ENCODE measurements at places on chromosomes 2 and 18.

DNA sequence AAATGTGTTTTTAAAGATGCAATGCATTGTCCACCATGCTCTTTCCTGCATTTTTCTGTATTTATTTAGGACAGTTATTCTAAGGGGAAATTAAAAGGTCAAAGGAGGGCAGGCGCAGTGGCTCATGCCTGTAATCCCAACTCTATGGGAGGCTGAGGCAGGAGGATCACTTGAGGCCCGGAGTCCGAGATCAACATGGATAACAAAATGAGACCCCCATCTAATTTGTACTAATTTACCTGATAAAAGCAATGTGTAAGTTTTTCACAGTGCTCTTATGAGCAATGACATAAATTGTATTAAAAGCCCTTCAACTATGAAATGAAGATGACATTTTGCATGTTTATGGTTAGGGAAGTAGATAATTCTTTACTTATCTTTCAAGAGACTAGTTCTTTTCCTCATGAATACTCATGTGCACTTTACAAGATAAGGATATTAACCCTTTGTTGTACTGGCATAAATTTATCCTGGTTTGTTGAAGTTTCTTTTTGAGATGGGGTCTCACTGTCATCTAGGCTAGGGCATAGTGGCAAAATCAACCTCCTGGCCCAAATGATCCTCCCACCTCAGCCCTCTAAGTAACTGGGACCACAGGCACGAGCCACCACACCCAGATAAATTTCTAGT is 9.7 kb downstream of the HSBP1L1 start:
- no peak for DNase-seq

DNA sequence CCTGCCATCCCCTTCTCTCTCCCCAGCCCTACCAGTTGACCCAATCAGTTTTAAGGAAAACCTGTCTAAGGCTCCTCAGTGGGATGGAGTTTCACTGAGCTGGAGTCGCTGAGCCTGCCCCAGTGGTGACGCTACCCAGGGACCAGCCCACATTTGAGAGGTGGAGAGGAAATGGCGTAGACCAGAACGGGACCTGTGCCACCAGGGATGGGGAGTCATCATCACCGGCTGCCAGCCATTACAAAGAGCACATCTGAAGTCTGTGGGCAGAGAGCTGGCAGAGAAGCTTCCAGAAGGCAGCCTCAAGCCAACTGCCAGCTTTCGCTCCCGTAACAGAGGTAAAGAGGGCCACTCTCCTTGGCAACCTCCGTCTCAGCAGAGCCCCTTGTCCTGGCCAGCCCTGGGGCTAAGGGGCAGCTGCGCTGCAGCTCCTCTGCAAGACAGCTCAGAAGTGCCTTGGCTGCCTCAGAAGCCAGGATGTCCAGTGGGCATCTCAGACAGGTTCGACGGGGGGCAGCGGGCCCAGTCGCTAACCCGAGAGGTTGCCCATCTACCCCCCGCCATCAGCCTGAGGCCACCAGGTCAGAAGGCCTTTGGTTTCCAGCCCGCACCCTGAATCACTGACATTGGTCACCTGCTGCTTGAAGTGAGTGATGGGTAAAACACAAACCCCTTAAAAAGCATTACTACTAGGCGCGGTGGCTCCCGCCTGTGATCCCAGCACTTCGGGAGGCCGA is 15.4 kb downstream of the SDC1 start:
- no peak for DNase-seq

DNA sequence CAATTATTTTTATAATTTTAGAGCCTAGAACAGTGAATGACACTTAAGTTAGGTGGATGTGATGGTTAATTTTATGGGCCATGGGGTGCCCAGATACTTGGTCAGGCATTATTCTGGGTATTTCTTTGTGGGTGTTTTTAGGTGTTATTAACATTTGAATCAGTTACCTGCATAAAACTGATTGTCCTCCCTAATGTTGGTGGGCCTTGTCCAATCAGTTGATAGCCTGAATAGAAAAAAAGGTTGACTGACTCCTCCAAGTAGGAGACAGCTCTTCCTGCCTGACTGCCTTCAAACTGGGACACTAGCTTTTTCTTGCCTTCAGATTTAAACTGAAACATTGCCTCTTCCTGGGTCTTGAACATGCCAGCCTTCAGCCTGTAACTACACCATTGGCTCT is 312.9 kb upstream of the FIGN start:
- DNase-seq: no peak

DNA sequence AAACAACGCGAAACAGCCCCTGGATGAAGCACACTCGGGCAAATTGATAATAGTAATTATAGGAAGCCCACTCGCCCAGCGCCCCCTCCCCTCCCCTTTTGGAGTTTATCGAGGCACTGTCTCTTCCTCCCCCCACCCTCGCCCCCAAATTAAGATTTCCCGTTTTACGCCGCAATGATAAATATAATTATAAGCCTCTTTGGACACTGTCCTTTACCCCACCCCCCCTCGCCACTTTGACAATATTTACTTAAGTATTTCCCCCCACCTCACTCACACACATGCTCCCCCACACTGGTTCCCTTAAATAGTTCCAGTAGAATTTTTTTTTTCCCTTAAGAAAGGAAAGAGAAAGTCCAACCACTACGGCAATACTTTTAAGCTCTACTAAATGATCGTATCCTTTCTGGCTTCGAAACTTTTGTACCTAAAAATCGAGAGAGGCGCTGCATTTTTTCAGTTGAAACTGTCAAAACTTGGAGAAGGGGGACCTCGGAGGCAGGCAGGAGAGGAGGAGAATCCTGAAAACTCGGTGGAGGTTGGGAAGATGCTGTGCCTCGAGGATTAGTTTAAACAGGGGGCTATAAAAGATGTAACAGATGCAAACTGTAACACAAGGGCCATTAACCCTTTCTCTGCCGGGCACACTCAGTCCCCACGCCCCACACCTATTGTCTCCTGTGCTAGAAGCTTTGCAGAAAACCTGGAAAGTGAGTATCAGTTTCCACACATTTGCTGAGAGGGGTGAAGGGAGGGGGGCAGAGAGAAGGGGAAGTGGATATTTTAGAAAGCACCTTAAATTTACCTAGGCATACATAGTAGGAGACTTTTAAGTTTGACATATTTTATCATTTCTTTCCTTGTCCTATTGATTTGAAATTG is 1.8 kb downstream of the ZEB2 start:
- no peak for DNase-seq

GRCh38 chr2:120176526-120176925 is 46.7 kb downstream of the TMEM185B start:
- no peak for DNase-seq

DNA sequence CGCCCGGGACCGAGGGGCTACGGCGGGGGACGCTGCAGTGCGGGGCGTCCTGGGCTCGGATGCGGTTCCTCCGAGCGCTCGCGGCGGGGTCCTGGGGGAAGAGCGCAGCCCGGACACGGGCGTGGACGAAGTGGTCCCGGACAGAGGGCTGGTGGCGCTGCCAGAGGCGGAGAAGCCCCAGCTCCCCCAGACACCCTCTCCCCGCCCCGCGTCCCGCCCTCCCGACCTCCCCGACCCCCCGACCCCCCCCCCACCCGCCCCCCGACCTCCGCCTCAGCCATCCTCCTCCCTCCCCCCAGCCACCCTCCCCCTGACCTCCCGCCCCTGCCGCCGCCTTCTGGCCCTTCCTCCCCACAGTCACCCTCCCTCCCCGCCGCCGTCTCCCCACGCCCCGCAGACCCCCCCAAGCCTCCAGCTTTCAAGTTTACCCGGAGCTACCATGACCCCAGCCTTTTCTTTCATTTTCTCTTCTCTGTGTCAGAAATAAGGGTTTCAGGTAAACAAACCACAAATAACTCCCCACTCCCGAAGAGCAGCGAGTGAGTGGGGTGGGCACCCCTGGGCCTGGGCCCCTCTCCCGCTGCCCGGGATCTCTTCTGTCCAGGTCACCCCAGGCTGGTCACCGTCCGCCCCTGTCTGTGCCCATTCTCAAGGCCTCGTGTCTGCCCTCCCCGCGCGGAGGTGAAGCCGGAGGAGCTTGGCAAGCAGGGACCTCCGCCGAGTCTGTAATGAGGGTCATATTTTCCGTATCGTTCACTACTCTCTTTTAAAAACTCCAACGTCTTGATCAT is 5.1 kb downstream of the NFATC1 start:
- peak; percentile 50 for DNase-seq

GRCh38 chr2:137675584-137676327 is 288.5 kb upstream of the HNMT start:
- no peak for DNase-seq

- no peak for DNase-seq
Observed at GRCh38 chr2:18545384-18545783, 15.1 kb downstream of the RDH14 start.

- no peak for DNase-seq
Observed at GRCh38 chr18:46265196-46266156, 161.3 kb downstream of the HAUS1 start.

DNA sequence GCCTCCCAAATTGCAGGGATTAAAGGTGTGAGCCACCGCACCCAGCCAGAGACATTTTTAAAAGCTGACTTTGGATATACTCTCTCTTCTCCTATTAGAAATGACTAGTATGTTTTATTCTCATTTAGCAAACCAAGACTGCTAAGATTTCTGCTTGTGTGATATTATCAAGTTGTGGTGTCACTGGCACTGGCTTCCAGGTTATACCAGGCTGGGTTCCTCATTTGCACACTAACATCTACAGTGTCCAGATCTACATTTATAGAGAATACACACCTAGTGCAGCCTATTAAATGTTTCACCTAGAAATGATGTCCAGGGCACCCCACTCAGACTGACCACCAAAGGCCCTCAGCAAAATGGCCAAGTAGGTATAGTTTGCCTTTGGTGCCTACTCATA is 265.3 kb upstream of the STON1 start:
- DNase-seq: no peak

GRCh38 chr2:182970486-182970885 is 67.8 kb downstream of the NCKAP1 start:
- no peak for DNase-seq

GRCh38 chr2:238945433-238946150 is 97.7 kb downstream of the TWIST2 start:
- no peak for DNase-seq

DNA sequence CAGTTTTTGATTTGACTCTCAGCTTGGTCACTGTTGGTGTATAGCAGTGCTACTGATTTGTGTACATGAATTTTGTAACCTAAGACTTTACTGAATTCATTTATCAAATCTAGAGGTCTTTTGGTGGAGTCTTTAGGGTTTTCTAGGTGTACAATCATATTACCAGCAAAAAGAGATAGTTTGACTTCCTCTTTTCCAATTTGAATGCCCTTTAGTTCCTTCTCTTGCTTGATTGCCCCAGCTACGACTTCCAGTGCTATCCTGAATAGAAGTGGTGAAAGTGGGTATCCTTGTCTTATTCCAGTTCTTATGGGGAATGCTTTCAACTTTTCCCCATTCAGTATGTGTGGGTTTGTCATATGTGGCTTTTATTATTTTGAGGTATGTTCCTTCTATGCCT is 312.9 kb upstream of the REV1 start:
- DNase-seq: no peak

DNA sequence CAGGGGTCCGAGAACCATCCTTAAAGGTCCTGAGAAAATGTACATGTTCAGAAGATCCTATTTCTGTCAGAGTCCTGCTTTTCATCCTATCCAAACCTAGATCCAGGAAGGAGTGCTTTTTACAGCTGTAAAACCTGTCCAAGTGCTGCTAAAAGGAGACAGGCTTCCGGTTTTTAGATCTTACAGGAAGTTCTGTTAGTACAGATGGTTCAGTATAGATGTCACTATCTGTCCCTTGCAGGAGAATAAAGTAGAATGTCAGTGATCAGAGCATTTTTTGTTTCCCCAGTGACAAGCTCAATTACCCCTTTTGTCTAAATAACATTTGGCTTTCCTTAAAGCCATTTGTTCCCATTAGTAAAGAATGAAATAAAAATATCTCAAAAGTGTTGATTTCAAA is 98.3 kb downstream of the NRP2 start:
- DNase-seq: no peak

GRCh38 chr2:164917296-164917903 is 37.9 kb downstream of the SLC38A11 start:
- no peak for DNase-seq

GRCh38 chr2:224442071-224442967 is 40.4 kb upstream of the FAM124B start:
- DNase-seq: no peak

GRCh38 chr2:101745711-101746694 is 48.5 kb downstream of the MAP4K4 start:
- DNase-seq: no peak

DNA sequence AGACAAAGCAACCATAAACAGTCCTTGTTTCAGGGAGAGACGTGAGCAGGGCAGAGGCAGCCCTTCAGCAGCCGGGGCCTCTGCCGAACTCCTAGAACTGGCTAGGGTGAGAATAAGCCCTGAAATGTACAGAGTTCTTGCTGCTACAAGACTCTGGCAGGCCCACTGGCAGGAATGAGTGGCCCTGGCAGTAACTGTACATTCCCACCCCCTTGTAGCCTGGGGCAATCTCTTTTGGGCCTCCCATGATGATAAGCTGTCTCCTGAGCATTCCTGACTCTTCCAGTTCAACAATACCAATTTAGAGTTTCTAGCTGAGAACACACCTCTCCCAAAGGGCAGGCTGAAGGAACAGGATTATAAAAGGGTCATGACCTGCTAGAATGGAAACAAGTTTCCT is 54.3 kb downstream of the HAUS1 start:
- no peak for DNase-seq

- DNase-seq: no peak
Observed at GRCh38 chr18:77081390-77081778, 51.2 kb downstream of the MBP start.

- no peak for DNase-seq
Observed at GRCh38 chr18:13254971-13255927, 36.7 kb downstream of the LDLRAD4 start.

GRCh38 chr18:49155410-49155809 is 204.6 kb upstream of the SMAD7 start:
- no peak for DNase-seq

GRCh38 chr2:39925312-39925711 is 146.3 kb upstream of the THUMPD2 start:
- no peak for DNase-seq

DNA sequence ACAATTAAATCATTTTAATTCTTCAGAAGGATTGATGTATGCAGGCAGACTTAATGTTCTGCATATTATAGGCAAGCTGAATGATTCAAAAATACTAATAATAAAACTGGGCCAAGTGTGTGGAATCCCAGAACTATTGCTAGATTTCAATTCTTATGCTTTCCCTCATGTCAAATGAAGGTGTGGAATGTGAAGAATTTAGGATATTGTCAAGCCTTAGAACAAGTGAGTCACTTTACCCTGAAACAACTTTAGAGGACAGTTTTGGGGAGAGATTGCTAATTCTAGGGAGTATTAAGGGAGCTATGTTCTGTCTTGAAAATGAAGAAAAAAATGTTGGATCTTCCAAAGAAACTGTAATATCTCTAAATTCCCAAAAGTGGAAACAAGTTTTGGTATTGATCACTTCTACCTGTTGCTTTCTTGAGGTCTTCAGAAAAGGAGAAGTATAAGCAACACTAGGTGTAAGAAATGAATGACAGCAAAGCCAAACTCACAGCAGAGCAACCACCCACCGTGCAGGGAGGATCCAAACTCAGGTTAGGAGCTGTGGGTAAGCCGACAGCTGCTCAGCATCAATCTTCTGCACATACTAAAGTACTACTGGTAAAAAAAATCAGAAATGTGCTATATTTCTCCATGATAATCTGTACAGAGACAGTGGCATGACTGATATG is 818.1 kb downstream of the SLC4A3 start:
- DNase-seq: no peak

- DNase-seq: no peak
Observed at GRCh38 chr2:157497638-157498314, 53.9 kb upstream of the CYTIP start.
